ENCODE measurements at places on chromosomes 11 and 22.

DNA sequence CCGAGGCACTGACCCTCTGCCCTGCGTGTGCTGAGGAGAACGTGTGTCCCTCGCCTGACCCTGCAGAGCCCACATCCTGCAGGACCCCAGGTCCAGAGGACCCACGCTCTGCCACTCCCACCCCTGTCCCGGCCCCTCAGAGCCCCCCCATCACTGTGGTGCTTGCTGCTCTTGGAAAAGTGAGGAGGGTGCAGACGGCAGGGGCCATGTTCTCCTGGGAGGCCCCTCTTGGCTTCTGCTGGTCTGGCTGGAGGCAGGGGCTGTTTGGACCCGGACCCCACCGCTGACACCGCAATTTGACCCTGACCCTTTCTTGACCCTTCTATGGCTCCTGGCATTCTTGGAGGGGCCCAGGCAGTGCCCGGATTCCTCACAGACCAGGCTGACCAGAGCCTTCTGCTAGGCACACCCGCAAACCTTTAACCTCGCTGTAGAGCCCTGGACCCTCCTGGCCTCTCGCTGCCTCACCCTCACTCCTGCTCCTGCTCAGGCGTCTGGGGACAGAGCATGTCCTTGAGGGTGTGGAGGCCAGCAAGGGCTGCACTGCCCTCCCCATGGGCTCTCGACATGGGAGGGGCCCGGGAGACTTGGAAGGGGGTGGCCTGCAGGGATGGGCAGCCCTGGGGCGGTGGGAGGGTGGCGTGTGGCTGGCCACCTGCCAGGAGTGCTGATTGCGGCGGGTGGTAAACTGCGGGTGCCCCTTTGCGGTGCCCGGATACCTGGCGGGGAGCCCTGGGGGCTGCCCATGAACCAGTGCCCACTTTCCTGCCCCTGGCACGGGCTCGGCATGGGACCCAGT is 37.0 kb upstream of the MUC5AC start:
- DNase-seq = no peak

DNA sequence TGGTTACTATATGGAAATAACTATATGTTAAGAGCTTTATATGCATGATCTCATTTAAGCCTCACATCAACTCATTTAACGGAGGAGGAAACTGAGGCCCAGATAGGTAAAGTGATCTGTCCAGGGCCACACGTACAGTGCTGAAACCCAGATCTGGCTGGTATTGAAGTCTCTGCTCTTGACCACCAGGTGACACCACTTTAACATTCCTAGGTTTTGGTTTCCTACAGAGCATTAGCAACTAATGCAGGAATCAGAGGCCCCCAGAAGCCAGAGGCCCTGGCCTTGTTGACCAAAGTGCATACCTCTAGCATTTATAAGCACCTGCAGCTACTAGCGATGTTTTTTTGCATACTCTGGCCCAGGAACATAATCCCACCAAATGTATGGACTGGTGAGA is 12.9 kb upstream of the LIMK2 start:
- DNase-seq = no peak

DNA sequence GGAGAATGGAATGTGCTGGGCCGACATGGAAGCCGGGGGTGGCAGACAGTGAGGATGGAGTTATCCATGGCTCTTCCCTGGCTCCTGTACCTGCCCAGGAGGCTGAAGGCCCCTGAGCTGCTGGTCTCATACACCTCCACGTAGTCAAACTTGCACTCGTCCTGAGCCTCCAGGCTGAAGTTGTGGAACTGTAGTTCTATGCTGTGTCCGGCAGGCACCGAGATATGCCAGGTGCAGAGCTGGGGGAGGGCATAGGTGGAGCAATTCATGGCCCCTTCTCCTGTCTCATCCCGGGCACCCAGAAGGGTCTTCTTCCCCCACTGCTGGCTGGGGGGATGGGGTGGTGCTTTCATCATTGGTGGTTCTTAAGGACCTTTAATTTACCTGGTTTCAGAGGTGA is 2.8 kb downstream of the MFRP start:
- no peak for DNase-seq

DNA sequence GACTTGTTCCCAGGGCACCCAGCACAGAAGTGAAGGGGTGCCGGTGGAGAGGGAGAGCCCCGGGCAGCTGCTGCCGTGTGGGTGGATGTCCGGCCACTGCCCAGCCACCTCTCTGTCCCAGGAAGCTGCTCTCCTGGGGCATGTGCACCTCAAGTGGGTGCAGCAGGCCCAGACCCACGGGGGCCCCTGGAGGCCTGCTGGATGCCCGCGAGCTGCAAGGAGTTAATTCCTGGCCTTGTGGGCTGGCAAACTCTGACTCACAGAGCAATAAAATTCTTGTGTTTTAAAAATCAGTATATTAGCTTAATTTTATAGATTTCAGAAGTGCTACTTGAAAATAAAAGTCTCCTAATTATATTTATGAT is 37.4 kb upstream of the KCNQ1OT1 start:
- DNase-seq = no peak

DNA sequence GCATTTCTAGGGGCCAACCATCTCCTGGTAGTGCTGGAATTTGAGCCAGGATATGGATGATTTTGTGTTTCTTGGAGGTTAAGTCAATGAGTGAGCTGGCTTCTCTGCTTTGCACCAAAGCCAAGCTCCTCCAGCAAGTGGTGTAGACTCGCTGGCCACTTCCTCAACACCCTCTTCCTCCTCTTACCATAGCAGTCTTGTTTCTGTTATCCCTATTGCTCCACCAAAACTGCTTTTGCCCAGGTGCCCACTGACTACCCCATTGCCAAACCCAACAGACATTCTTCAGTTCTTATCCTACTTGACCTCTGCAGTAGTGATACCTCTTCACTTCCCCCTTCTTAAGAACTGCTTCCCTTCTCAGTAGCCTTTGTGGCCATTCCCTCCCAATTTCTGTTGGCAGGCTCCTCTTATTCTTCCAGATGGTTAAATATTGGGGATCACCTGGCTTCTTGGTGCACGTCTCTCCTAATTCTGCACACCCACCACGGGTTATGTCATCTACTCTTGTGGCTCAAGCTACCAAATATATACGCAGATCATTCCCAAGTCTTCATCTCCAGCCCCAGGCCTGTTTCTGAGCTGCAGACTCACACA is 7.0 kb upstream of the PRG2 start:
- no peak for DNase-seq

- no peak for DNase-seq
Measured at GRCh38 chr22:35170716-35171697, 86.3 kb upstream of the HMGXB4 start.

GRCh38 chr22:50376085-50376651 is 33.0 kb downstream of the PPP6R2 start:
- DNase-seq = no peak

GRCh38 chr11:45048870-45049691 is 97.4 kb upstream of the PRDM11 start:
- no peak for DNase-seq

- DNase-seq = no peak
Measured at GRCh38 chr22:46907241-46908215, 145.1 kb downstream of the TBC1D22A start.

- DNase-seq = no peak
Measured at GRCh38 chr11:113213549-113213948, 100.8 kb upstream of the TTC12 start.

GRCh38 chr11:57481915-57482781 is 21.8 kb downstream of the RTN4RL2 start:
- DNase-seq = no peak

GRCh38 chr11:118071416-118072030 is 5.4 kb upstream of the TMPRSS4 start:
- DNase-seq = no peak

DNA sequence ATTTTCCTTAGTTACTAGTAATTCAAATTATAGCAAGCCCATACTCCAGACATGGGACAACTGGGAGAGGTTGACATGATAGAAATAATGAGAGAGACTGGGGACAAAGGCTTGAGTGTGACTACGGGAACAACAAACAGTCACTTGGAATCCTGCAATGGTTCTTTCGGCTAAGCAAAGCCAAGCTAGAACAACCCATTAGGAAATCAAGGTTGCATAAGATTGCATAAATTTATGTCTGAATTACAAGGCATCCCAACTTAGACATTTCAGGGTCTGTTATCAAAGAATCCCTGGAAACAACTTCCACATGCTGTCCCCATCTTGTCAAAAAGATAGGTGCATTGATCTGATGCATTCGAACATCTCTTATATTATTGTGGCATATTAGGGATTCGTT is 10.2 kb upstream of the NRGN start:
- DNase-seq = no peak

DNA sequence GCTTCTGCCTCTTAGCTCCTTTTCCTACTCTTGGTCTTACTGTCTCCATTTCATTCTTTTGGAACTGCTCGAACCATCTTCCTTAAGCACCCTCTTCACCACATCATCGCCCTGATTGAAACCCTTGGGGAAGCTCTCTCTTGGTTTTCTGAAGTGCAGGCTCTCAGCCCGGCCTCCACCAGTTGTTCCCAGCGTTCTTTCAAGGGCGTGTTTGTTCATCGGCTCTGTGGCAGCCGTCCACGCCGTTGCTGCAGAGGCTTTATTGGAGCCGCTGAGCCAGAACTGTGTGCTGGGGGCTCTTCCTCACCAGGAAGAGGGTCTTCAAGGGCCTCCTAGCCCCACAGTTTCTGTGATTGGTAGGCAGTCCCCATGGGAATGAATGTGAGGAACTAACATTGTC is 214.1 kb downstream of the TBC1D22A start:
- DNase-seq = no peak

DNA sequence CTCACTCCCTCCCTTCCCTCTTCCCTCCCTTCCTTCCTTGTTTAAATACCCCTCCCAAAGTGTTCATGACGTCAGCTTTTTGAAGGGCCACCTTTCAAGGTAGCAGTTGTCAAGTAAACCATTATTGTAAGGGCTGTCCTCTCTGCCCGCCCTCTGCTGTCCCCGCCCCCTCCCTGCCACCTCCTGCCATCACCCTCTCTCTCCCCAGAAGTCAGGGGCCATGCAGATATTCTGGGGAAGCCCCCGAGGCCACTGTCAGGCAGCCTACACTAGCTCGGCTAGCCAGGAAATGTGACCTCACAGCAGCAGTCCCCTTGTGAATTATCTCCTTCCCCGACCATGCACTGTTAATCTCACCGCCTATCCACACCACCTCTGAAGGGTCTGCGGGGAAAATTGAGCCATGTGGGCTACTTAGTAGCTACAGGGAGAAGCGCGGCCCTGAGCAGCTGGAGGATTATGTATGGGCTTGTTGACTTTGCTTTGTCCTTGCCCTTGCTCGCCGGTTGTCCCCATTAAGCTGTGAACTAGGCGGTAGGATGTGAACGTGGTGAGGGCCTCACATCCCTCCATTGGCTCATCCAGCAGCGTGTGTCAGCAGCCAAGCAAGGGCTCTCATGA is 42.1 kb upstream of the ATXN10 start:
- no peak for DNase-seq

GRCh38 chr11:117931971-117932370 is 2.8 kb upstream of the TMPRSS13 start:
- peak; percentile 85 for DNase-seq

DNA sequence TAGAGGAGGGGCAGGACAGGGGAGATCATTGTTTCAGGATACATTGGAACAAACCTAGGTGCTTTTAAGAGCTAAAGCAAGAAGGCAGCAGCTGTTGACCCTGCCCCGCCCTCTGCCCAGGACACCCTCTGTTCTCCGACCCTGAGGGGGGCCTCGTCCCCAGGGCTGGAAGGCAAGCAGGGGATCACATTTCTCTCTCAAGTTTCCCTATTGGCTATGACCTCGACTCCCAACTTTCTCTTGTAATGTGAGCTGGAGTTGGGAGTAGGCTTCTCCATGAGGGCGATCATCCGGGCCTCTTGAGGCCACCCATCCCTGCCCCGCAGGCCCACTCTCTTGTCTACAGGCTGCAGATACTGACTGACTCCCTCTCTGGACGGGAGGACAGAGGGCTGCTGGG is 37.7 kb downstream of the DSCAML1 start:
- DNase-seq = no peak

DNA sequence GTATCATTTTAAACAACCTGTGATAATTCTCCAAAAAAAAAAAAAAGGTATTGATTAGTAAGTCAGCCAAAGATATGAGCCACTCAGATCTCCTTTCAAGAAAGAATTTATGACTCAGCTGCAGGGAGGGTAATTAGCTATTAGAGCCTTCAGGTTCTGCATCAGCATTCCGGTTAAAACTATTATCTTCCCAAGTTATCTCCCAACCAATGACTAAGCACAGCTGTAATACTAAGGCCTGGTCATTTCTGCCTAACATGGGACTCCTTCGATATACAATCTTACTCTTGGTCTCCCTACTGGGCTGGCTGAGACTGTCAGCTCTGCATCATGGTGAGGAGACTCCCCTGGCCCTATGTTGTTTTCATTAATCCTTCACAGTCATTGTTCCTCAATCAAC is 60.4 kb downstream of the SBF2 start:
- DNase-seq = no peak

DNA sequence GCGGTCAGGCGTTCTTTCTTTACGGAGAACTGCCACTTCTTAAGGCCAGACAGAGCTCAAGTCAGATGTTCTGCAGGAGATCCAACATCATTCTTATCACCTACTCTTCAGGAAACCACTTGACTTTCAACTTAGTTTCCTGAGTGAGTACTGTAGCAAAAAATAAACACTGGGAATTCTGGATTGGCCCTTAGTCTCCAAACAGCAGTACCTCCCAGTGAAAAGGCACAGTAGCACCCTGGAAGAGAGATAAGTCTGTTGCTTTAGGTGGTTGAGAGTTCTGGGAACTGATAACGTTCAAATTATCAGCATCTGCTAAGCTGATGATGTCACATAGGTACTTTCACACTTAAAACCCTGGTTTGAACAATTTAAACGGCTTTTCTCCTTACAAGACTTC is 971.8 kb upstream of the TENM4 start:
- DNase-seq = no peak

GRCh38 chr22:46537225-46537945 is at the start of gene CELSR1:
Gene CELSR1, minus strand, starts transcription at chr22:46537620. Its CDS starts 450 bp downstream, at chr22:46537170.
- DNase-seq = peak; percentile 46

- no peak for DNase-seq
Measured at GRCh38 chr11:35620795-35621194, 2.5 kb downstream of the FJX1 start.

- DNase-seq = no peak
Measured at GRCh38 chr22:17403906-17404305, 34.6 kb downstream of the CECR2 start.

DNA sequence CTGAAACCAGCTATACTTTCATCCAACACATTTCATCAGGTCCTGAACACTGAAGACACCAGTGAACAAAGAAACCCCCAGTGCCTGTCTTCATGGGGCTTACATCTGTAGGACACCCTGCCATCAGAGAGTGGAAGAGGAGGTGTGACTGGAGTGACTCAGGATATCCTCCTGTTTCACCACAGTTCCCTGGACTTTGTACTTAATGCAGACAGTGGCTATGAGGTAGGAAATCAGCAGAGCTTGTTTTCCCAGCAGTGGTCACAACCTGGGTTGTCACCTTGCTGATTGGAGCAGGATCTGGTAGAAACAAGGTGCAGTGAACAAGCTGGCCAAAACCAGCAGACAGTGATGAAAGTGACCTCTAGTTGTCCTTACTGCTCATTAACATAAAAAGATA is 128.8 kb downstream of the KIRREL3 start:
- DNase-seq = no peak

GRCh38 chr11:23732026-23732425 is 764.8 kb upstream of the LUZP2 start:
- DNase-seq = no peak

GRCh38 chr11:45457649-45458048 is 171.5 kb upstream of the SYT13 start:
- no peak for DNase-seq
